ENCODE measurements at places on chromosomes 16 and 17.

GRCh38 chr16:68993456-68993855 is 112.0 kb upstream of the HAS3 start:
- no peak for DNase-seq

DNA sequence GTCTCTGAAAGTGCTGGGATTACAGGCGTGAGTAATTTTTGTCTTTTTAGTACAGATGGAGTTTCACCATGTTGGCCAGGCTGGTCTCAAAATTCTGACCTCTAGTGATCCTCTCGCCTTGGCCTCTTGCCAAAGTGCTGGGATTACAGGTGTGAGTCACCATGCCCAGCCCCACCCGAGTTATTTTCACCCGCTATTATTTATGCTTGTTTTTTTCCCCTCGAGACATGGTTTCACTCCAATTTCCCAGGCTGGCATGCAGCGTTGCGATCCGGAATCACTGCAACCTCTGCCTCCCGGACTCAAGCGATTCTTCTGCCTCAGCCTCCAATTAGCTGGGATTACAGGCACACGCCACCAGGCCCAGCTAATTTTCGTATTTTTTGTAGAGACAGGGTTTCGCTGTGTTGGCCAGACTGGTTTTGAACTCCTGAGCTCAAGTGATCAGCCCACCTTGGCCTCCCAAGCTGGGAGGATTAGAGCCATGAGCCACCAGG is 9.2 kb downstream of the RPL23 start:
- no peak for DNase-seq

- DNase-seq: peak; percentile 89
These were observed 146.0 kb upstream of the RCVRN start for GRCh38 chr17:10051112-10051511.

DNA sequence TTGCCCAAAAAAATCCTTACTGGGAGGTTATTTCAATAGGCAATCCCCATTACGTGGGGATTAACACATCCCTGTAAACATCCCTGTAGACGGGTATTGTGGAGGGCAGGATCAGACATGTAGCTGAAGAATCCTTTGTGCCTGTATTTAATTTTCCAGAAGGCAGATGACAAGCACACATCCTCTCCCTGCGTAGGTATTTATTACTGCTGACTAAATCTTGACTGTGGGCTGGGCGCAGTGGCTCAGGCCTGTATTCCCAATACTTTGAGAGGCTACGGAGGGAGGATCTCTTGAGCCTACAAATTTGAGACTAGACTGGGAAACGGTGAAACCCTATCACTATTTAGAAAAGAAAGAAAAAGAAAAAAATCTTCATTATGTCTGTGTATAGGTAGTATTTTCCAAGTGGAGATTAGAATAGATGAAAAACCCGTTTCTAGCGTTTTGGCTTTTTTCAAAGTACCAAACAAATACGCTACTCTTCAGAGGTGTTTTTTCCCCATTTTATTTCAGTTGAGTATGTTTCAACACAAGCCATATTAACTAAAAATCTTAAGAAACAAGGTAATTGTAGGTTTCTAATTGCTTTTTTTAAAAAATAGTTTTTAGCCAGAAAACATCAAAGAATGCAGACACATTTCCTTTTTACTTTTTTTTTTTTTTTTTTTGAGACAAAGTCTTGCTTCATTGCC is 1.5 kb upstream of the MARF1 start:
- no peak for DNase-seq

GRCh38 chr17:50771991-50772785 is 4.9 kb upstream of the ANKRD40CL start:
- DNase-seq: no peak

GRCh38 chr17:15247891-15248529 is 17.1 kb downstream of the PMP22 start:
- DNase-seq: no peak
